Esophagus squamous epithelium (tissue), 5 donors: ENCODE measurements at places on chromosomes 3 and 15. TPM values are rescaled to one million over a fixed set of nuclear protein-coding genes. Genes with fewer than 3 reads are reported as not detected.

The RHCG gene
- total RNA-seq: 3,407 TPM

- no peak for DNase-seq
These were observed 188.1 kb upstream of the STRIT1 start for GRCh38 chr3:155481591-155481990.

GRCh38 chr3:190238871-190239270 lies 83.4 kb downstream of the CLDN1 start:
- no peak for DNase-seq

- no peak for DNase-seq
These were observed 1417.0 kb upstream of the ALCAM start for GRCh38 chr3:103949693-103950092.

DNA sequence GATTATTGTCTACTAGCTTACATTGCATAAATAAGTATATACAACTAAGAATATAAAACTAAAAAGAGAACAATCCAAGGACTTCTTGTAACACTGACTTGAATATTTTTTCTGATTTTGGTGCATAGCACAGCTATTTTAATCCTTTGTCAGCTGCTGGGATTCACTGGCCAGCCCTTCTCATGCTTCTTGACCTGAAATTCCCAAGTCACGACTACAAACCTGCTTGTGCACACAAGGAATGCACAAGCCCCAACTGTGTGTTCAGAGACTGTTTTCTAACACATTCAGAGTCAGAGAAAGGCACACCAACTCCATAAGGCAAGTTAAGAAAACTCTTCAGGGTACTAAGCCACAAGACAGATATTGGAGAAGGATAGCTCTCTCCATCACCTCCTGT lies 80.9 kb downstream of the TNIK start:
- DNase-seq: no peak

The GOLGA6L7 gene
- not detected for total RNA-seq

DNA sequence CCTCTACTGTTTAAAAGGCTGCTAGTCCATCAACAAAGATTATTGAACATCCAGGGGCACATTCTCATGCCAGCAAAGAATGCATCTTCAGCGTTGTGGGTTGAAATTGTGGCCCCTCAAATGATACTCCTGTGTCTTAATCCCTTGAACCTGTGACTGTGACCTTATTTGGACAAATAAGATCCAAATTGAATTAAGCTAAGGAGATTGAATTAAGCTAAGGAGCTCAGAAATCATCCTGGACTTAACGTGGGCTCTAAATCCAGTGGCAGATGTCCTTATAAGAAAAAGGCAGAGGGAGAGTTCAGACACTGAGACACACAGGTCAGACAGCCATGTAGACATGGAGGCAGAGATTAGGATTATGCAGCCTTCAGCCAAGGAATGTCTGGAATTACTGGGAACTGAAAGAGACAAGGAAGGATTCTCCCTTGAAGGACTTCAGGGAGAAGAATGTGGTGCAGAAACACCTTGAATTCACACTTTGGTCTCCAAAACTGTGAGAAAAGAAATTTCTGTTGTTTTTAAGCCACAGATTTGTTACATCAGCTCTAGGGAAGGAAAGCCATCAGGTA lies 57.3 kb upstream of the SLC24A5 start:
- DNase-seq: no peak

The GOLGA8T gene
- total RNA-seq: not detected

The ST8SIA2 gene
- total RNA-seq: not detected

DNA sequence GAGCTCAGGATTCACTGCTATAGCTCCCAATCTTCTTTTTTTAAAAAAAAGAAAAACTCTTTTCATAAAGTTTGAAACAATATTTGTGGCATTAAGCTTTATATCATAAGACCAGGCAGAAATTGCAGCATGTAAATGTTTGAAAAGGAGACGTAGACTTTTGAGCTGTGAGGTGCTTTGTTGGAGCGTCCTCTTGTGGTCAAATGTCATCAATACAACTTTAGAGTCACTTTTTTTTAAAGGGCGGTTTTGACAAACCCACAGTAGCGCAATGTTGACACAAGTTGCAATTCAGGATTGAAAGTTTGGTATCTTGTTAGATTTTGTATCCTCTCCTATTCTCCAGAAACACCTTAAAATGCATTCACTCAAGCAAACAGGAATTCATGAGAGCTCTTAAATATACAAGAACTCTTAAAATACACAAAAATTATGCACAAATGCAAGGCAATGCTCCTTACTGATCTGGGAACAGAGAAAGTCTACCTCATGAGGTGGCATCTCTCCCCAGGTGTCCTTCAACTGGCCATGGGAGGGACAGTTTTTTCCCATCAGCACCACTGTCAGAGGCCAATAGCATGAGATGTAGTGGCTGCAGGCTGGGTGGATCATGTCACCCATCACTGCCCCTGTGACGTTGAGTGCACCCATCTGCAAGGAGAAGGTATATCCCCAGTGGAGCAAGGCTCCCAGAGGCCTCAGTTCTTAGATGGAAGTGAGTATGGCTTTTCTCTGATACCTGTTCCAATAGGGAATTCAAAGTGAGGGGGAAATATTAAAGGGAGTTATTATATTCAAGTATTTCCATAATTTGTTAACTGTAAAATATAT lies 70.7 kb downstream of the ANXA2 start:
- DNase-seq: no peak

DNA sequence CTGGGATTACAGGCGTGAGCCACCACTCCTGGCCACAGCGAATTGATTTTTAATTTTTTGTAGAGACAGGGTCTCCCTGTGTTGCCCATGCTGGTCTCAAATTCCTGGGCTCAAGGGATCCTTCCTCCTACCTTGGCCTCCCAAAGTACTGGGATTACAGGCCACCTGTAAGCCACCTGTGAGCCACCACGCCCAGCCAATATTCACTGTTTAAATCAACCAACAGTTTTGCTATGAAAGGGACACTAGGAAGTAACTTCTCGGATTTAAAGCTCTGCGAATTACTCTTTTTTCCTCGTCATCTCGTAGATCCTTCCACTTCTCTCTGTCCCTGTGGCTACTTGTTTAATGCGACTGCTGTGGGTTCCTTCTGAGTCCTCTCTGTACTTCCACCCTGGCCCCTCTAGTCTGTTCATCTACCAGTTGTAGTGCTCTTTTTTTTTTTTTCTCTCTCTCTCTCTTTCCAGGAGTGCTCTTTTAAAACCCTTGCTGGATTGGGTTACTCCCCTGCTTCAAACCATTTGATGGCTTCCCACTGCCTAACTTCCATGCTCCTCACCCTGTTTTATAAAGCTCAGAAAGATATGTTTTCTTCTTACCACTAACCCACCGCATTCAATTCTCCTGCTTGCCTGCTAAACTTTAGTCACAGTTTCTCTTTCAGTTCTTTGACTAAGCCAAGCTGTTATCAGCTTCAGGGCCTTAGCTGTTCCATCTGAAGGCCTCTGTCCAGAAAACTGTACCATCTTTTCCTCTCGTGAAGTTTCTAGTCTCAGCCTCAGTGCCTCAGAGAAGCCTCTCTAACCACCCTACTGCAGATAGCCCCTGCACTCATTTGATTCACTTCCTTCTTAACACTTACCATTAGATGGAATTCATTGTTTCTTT lies 12.4 kb downstream of the RTF1 start:
- DNase-seq: no peak

DNA sequence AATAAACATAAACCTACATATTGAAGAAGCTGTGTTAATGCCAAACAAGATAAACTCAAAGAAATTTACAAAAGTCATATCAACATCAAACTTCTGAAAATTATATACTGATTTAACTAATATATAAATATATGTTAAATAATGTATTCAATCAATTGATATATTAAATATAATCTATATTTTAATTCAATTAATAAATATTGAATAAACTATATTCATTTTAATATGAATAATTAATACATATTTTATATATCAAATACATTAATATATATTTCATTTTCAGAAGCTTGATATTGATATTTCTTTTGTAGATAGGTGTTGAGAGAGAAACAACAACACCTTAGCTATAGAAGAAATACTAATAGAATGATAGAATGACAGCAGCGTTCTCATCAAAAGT lies 768.1 kb downstream of the MECOM start:
- DNase-seq: no peak
